Non-pigmented ciliary epithelial cell (primary cell): ENCODE measurements at places on chromosomes 4 and X.

GRCh38 chr4:31737419-31737818 is 1017.2 kb downstream of the PCDH7 start:
- no peak for DNase-seq

DNA sequence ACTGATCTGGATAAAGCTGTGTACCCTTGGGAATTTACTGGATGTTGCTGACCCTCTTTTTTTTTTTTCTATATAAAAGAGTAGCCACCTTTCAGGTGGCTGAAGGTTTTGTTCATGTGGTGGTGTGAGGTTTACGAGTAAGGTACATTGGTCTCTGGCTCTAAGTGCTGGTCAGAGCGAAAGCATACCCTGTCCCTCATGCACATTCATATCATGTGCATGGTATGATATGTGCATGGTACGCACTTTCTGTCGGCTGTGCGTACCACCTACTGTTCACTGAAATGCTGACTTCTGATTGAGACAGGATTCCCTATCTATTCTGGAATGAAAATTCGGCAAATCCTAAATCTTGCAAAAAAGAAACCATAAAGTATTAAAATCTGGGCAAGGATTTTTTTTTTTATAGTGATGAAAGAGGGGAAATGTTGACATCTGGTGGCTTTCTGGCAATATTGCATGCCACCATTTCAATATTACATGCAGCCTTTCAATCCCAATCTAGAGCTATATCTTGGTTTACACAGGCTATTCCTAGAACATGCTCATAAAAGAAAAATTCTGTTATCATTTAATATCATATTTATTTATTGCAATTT is 32.8 kb downstream of the FAM149A start:
- no peak for DNase-seq

- DNase-seq = no peak
Measured at GRCh38 chrX:73668779-73669178, 105.8 kb downstream of the CHIC1 start.

- DNase-seq = no peak
Measured at GRCh38 chrX:94058728-94059382, 384.8 kb downstream of the FAM133A start.

DNA sequence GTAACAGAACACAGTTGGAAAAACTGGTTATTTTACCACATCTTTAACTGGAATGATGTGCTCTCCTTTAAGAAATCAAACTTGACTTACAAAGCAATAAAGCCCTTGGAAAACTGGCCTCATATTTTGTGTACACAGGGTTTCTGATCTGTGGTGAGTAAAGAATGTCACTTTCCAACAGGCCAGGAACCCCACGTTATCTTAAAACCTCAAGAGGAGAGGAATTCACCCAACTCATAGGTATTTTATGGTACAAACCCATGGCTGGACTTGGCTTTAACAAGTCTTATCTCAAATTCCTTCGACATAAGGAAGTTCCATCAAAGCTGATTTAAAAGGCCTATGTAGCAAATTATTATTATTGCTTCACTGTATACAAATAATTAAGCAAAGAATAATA is 1735.1 kb downstream of the PCDH7 start:
- peak; percentile 50 for DNase-seq

DNA sequence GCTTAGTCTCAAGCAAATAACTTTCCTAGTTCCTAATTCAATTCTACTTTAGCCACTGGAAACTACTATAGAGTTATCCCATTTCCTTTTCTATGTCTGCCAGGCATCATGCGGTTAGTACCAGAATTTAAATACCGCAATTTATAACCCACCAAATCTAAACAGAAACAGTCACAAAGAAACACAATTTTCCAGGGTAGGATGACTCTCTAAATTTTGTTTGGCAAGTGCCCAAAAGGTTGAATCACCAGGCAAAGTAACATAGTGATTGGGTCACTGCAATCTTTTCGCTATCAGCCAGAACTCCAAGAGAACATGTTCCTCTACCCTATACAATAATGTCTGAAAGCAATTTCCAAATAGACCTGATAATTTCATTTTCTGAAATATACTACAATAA is 240.2 kb upstream of the GRIA3 start:
- DNase-seq = peak; percentile 38

- peak; percentile 75 for DNase-seq
Measured at GRCh38 chr4:123396307-123397143, at the start of gene SPRY1. TSS of gene SPRY1 (plus strand) at chr4:123396795. CDS start at chr4:123401592, 4,797 bp downstream.

DNA sequence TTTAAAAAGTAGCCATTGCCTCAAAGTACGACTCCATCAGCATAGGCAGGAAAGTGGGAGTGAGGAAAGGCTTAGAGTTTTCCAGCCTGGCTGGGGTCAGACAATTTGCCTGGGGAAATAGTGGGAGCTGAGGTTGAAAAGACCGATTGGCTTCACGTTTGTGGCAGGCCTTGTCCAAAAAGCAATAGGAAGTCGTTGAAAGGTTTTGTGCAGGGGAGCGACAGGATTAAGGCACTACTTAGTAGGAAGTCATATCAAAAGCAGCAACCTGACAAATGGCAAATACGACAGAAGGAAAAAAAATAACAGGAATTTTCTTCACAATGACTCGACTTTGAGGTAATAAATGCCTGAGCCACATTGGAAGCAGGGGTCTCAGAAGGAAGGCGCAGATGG is 691 bp upstream of the EREG start:
- DNase-seq = no peak

- DNase-seq = no peak
Measured at GRCh38 chr4:182967403-182967802, 50.2 kb upstream of the DCTD start.

GRCh38 chrX:115017455-115017854 is at the start of gene IL13RA2:
TSS of gene IL13RA2 (minus strand) at chrX:115017616. CDS start at chrX:115017269, 347 bp downstream.
- no peak for DNase-seq
